ENCODE measurements at places on chromosomes 1 and 21.
A peak's percentile ranks its signal among the peaks of the same experiment; 100 is the strongest.

DNA sequence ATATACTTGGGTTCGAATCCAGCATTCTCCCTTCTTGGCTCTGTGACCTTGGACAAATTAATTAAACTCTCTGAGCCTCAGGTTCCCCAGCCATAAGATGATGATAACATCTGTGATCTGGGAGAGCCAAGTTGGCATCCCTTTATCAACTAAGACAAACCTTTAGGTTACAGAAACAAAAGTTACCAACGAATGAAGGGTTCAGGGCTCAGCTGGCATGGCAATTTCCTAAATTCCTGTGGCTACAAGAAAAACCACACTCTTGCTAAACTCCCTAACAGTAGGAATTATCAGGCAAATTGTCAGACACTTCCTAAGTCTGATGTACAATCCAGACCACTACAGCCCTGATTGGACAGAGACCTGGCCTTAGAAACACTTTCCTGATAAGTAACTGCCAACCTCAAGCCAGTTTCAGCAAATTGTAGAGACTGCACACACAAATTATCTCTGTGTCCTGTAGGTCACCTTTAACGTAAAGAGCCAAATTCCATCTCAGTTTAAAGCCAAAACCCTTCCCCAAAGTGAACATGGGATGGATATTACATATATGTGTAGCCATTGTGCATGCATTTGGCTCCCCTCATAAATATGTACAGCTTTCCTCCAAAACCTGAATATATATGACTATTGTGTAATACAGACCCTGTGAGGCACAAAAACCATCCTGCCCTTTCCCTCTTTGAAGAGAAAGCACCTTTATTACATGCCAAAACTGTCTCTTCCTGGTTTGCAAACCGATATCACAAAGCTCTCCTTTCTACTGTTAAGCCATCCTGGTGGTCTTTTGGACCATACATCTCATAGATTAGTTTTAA, 39.5 kb upstream of the EDARADD start:
- peak; percentile 24 for DNase-seq

- no peak for DNase-seq
Observed at GRCh38 chr1:176989754-176990153, 174.8 kb downstream of the ASTN1 start.

- DNase-seq, result no peak
Observed at GRCh38 chr1:78722521-78722920, 72.9 kb downstream of the IFI44 start.

DNA sequence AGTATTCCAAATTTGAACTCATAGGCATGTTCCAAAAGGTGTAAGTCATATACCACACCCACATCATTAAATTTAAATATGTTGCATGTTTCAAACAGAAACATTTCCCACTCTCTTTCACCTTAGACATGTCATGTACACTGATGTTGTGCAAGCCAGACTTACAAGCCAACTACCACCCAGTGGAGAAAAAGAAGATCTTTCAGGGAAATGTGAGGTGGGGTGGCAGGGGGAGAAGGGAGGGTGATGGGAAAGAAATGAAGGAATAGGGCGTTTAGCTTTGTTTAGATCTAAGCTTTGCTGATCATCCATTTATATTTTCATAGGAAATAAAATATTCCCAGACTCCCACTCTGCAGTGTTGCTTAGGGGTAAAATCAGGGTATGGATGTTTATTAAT, 1.6 kb downstream of the NEGR1 start:
- no peak for DNase-seq

DNA sequence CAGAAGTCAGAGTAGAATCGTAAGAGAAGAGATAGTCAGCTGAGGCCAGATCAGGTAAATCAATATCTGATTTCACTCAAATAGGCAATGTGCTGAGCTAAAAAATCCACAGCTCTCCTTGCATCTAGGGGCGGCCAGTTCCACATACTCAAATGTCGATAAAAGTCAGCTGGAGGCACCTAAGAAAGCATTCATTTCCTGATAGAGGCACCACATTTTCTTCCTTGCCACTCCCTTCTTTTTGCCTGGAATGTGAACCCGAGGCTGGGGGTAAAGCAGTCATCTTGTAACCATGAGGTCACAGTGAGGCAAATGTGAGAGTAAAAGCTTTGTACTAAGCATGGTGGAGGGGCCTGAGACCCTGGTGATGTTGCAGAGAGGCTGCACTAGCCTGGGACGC, 24.2 kb upstream of the CTPS1 start:
- no peak for DNase-seq

DNA sequence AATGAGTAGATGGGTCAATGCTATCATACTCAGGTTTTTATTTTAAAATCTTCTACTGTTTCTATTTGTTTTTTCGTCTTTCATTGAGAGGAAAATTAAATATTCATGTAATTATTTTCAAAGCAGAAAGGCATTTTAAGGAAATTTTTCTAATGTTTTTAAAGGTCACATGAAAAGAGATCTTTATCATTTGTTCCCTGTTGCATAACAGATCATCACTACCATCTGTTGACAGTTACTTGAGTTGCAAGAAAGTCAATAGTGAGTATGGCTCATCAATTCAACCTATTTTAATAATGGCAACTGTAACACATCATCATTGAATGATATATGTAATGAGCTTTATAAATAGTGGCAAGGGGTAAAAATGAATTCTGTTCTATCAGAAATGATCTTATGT, 369.7 kb downstream of the DPYD start:
- no peak for DNase-seq

DNA sequence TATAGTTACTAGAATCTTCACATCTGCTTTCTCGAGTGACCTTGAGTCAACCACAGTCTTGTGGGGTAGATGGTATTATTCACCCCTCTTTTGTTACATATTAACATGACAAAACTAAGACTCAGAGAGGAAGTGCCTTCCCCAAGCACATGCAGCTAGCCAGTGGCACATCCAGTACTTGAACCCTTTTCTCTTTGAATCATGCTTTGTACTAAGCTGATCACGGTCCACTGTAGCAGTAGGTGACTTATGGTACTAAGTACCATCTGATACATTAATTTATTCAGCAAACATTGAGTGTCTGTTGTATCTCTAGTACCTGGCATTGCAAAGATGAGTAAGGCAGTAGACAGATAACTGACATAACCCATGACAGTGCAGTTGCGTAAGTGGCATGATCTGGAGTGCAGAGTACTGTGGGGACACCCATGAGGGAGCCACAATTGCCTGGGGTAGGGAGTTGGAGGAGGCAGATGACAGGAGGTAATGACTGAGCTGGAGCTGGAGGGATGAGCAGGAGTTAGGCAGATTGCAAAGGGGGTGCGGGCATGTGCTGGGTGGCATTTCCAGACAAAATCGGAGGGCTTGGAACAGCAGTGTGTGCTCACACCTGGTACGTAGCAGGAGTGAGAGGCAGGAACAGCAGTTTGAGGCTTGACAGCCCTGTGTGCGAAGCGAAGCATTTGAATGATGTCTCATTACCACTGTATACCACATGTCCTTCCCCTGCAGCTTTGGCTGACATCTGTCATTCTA, 29.8 kb downstream of the UCK2 start:
- no peak for DNase-seq

DNA sequence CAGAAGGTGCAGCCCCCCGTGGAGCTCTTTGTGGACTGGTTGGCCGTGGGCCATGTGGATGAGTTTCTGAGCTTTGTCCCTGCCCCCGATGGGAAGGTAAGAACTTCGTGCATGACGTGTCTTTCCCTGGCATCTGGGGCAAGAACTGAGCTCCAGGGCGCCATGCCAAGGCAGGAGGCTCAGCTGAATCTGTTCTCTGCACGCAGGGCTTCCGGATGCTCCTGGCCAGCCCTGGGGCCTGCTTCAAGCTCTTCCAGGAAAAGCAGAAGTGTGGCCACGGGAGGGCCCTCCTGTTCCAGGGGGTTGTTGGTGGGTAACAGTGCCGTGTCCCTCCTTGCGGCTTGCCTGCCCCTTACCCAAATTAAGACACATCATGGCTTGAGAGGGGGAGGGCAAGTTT, 27.7 kb downstream of the PADI3 start:
- DNase-seq, result no peak

DNA sequence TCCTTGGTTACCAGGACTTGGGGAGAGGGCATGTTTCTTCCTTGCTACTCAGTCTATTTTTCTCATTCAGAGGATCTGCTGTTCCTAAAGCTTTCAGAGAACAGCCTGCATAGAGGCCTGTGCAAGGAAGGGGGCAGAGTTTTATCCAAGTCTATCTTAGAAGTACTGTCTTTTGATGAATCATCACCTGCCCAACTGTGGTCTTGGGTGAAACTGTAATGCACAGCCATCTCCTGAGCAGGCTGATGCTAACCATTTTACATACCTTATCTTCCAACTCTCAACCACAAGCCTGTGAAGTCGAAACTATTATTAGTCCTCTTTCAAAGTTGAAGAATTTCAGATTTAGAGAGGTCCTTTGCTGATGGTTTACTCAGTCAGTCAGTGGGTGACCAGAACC, 368.0 kb downstream of the HHAT start:
- DNase-seq, result no peak

- DNase-seq, result no peak
Observed at GRCh38 chr1:192571668-192572067, 3.9 kb upstream of the RGS1 start.

GRCh38 chr1:22592919-22593790, 29.9 kb downstream of the EPHA8 start:
- DNase-seq, result no peak

DNA sequence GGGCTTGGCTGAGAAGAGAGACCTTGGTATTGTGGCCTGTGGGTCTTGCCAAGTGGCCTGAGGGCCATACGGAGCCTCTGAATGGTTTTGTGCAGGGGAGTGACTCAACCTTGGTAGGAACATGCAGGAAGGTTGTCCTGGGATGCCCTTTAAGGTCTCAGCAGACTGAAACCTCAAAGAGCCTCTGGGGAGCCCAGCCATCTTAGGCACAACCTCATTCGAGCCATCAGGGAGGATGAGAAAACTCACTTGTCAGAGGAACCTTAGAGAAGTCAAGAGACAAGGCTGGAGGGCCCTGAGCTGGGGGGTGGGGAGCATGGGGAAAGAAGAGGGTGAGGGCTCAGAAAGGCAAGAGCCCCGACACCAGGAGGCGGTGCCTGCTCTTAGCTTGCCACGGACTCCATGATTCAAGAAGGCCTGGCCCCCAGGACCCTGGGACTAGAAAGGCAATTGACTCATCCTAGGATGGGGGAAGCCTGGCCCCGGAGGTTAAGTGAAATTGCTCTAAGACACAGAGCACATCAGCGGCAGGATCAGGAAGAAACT, 13.0 kb downstream of the IFI6 start:
- DNase-seq, result no peak

GRCh38 chr1:166069390-166069789, 97.4 kb downstream of the FAM78B start:
- DNase-seq, result no peak

GRCh38 chr1:216221260-216221700, 202.0 kb downstream of the USH2A start:
- peak; percentile 49 for DNase-seq

DNA sequence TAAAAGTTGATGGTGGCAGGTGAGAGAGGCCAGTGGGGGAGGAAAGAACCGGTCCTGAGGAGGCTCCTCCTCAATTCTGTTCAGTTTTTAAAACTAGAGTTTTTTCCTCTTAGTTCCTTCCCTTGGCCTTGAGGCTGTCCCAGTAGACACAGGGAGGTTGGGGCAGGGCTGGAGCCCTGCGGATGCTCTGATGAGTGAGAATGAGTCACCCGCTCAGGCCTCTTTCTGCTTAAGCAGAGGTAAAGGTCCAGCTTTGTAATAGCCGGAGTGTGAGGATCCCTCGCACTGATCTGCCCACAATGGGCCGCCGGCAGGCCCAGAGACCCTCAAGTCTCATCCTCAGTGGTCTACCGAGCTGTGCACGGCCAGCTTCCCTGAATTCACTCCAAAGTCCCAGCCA, 49.6 kb upstream of the IRF2BP2 start:
- DNase-seq, result peak; percentile 46

- peak; percentile 15 for DNase-seq
Observed at GRCh38 chr1:114108751-114109255, 44.9 kb downstream of the SYT6 start.

DNA sequence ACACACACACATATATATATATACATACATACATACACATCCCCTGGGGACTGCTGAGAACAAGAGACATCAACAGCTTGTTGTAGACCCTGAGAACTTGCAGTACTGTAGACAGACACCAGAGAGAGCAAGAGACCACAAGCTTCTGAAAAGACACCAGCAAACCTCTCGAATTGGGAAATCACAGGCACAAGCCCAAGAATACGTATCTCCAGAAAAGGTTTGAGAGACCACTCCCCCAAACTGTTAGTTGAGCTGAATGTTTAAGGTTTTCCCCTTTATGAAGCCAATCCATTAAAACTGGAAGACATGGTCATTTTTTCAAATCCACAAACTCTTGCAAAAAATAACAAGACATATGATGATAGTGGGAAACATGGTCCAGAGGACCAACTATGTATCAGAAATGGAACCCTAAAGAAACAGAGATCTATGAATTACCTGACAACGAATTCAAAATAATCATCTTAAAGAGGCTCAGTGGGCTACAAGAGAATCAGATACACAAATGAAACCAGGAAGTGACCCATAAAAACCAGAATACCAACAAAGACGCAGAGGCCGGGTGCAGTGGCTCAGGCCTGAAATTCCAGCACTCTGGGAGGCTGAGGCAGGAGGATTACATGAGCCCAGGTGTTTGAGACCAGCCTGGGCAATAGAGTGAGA, 45.1 kb downstream of the SLC2A1 start:
- DNase-seq, result peak; percentile 64

- peak; percentile 91 for DNase-seq
Observed at GRCh38 chr1:206589206-206589605, 23.1 kb downstream of the EIF2D start.

GRCh38 chr1:90513956-90514355, 203.1 kb downstream of the BARHL2 start:
- DNase-seq, result no peak

DNA sequence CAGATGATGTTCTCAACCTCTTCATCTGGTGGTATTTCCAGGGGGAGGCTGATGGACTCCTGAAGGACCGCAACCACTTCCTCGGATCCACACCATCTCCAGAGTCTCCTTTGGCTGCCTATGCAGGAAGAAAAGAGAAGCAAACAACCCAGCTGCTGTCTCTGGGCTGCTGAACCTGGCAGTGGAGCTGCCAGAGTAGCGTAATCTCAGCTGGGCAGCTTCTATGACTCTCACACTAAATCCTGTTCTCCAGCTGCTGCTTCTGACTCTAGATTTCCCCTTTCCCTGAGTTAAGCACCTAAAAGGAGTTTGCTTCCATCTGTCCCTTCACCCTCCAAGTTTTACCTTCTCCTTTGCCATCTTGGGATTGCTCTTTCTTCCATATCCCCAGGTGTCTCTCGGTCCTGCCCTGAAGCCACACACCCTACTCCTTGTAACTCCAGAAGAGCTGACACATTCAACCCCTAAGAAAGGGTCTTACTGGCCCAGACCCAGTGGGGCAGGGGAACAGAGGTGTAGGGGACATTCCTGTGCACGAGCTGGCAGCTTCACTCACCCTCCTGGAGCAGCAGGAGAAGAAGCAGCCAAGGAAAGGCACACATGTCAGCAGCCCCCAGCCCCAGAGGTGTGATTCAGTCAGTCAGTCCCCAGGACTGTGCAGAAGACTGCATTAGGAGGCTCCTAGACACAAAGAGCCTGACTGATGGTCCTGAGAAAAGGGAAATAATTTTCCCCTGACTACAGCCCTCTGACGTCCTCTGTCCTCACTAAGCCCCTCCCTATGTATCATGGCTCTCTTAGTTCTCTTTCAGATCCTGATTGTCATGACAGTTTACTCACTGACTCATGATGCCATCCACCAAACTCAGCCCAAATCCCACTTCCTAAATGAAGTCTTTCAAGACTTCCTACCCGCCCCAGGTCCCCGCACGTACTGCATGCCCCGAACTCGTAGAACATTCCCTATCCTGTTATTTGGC, at the start of gene SLAMF9:
Gene SLAMF9 (minus strand): TSS at position 702 of the 980 bp plus-strand sequence. CDS start 100 bp downstream, at position 602.
- no peak for DNase-seq

GRCh38 chr1:160261556-160261892, 825 bp downstream of the DCAF8 start:
- DNase-seq, result peak; percentile 63

Measured in non-pigmented ciliary epithelial cell (primary cell).